ENCODE measurements at places on chromosomes 2 and 18. TPM values are rescaled to one million over a fixed set of nuclear protein-coding genes. Genes with fewer than 3 reads are reported as not detected.

Gene CPS1
- not detected for polyA plus RNA-seq

Gene THUMPD2
- polyA plus RNA-seq, result 9.8 TPM

Gene PROM2
- not detected for polyA plus RNA-seq

Gene NPPC
- polyA plus RNA-seq, result not detected

Gene ANKRD29
- not detected for polyA plus RNA-seq

Gene DTNA
- not detected for polyA plus RNA-seq

Gene HMSD
- polyA plus RNA-seq, result not detected

Gene ZNF532
- 14.8 TPM for polyA plus RNA-seq

Gene CD207
- not detected for polyA plus RNA-seq

Gene MOB4
- polyA plus RNA-seq, result 28.0 TPM

Gene CFAP221
- polyA plus RNA-seq, result not detected

Gene ACMSD
- polyA plus RNA-seq, result not detected
